HFFc6 (cell line): ENCODE measurements at places on chromosomes 11 and 22.

DNA sequence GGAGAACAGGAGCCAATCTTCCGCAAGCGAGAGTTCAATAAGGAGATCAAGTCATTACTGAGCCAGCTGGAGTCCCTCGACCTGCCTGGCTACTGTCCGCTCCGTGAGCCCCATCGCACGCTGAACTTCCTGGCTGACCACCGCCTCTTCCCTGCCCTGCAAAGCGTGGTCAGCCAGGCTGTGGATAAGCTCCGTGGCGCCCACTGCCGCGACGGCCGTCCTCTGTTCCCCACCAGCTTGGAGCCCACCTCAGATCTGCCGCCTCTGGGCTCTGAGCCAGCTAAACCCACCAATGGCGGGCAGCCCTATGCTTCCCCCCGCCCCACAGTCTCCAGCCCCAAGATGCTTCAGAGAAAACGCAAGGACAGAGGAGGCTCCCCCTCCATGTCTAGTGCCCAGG, 2.3 kb downstream of the CCDC116 start:
- no peak for DNase-seq

DNA sequence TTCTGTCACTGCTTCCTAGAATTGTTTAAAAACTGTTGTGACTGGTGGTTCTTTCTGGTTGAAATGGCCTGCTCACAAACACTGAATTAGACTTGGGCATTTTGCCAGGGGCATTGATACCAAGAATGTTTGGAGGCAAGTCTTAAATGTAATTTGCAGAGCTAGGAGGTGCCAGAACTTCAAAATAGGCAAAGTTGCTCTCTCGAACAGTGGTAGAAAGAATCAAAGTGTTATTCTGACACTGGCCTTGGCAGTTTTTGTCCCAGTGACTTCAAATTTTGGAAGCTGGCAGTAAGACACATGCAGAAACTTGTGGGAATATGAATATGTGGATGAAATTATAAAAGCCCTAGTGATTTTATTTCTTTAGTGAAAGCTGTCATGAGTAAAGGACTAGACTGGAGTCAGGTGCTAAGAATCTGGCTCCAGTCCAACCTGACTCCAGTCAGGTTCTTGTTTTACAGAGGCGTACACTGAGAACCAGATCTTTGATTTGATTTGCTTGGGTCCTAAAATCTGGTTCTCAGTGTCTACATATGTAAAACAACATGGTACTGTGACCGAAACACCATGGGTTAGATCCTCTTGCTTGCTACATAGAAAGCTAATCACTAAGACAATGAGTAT, 20.9 kb downstream of the SVIP start:
- DNase-seq = no peak

GRCh38 chr22:37893583-37893983, 12.5 kb upstream of the MICALL1 start:
- no peak for DNase-seq

GRCh38 chr22:50199251-50199721, 1.5 kb upstream of the SELENOO start:
- no peak for DNase-seq

GRCh38 chr11:85889108-85889507, 33.9 kb downstream of the CCDC83 start:
- DNase-seq = no peak
